NCI-H1092 (cell line): ENCODE measurements at places on chromosomes 5 and 9.

GRCh38 chr9:133054966-133055365 is 6.8 kb upstream of the CEL start:
- DNase-seq, result no peak

GRCh38 chr9:13279284-13280141 is at the start of gene MPDZ:
TSS of gene MPDZ (minus strand) at chr9:13279692. CDS start at chr9:13250315, 29,377 bp downstream.
- DNase-seq, result peak; percentile 71

DNA sequence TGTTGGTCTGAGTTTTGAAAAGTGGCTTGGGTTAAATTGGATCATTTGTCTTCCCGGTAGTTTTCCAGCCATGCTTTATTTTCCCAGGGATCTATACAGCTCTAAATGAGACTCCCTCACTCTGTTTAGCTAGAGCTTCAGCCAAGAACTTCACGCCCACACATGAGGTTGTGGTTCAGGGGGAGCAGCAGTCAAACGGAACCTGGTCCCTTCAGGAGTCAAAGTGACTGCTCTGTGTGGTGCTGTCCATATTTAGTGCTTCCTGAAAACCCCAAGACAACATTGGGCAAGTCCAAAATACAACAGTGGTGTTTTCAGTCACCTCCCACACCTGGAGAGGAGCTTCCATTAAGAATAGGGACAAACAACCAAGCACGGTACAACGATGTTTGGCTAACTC is 90.5 kb downstream of the ANKH start:
- DNase-seq, result no peak

GRCh38 chr5:58064801-58065200 is 395.1 kb downstream of the PLK2 start:
- no peak for DNase-seq

GRCh38 chr5:76383126-76383832 is 19.8 kb upstream of the IQGAP2 start:
- no peak for DNase-seq

GRCh38 chr9:94181408-94182181 is 77.5 kb upstream of the ZNF169 start:
- DNase-seq, result no peak

GRCh38 chr9:27447031-27447683 is 76.9 kb upstream of the IFNK start:
- no peak for DNase-seq

DNA sequence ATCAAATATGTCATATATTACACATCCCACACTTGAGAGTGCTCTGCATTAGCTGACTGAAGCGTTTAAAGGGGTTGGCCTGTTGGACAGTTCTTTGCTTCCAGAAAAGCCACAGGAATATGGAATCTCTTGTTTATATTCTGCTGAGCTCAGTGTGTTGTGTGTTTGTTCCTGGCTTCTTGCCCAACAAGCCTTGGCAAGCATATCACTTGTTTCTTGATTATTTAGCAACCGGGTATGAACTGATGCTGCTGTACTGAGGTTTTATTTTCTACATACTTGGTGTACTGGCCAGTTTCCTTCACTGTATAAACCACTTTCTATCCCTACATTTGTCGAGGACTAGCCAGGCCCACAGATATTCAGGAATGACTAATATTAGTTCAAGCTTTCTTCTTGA is 378.9 kb downstream of the KCTD16 start:
- peak; percentile 68 for DNase-seq

DNA sequence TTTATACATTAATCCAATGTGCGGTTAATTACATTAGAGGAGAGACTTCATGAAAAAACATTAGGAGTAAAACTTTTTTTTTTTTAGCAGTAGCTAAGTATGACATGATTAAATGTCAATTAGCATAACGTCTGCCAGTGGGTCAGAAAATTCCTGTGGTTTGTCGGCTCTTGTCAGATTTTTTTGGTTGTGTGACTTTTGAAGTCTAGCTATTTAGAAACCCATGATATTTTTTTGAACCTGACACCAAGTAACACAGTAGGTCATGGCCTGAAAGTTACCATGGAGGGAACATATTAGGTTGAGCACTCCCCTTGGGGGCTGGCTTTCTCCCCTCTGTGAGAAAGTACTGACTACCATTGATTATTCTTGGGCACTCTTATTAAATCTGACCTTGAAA is 84.8 kb upstream of the ALDH1A1 start:
- no peak for DNase-seq

- no peak for DNase-seq
Measured at GRCh38 chr9:108056805-108057386, 567.3 kb upstream of the KLF4 start.

DNA sequence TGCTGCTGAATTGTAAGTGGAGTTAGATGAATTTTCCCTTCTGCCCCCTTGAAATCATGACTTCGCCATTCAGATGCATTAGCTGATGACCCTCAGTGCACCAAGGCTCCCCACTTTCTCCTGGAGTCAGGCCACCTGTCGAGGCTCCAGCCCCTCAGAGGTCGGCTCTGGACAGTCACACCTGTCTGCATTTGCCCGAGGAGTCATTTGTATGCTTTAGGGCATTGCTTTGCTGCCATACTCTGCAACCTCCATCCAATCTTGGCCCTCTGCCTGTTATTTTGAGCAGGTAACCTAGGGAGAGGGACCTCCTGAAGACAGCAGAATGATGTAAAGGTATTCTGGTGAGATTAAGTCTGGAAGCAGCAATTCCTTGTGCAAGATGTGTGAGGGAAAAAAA is 144.8 kb downstream of the MACROH2A1 start:
- DNase-seq, result no peak

GRCh38 chr5:27472871-27473270 is 434.5 kb upstream of the CDH9 start:
- DNase-seq, result no peak

DNA sequence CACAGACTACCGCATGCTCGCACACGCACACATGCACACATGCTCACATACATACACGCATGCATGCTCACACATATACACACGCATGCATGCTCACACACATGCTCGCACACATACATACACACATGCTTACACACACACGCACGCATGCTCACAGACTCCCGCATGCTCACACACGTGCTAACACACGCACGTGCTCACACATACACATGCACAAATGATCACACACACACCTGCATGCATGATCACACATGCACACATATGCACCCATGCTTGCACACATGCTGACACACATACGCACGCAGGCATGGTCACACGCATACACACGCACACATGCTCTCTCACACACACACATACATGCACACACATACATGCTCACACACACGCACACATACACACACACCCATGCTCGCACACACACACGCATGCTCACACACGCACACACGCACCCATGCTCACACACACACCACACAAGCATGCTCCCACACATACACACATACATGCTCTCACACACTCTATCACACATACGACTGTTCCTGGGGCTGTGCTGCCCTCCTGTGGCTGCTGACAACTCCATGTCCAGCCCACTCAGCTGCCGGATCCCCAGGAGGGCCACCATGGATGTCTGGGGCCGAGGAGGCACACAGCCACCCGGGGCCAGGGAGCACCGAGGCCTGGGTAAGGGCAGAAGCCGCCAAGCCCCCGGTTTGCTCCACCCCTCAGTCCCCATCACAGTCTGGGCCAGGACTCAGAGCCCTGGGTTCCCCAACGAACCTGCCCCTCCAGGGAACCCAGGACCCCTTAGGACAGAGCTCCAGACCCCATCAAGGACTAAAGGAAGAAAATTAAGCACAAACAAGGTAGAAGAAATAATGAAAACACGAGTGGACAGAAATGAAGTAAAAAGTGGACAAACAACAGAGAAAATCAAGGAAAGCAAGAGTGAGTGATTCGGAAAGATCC is 31.4 kb upstream of the EGFL7 start:
- DNase-seq, result peak; percentile 47

- peak; percentile 50 for DNase-seq
Measured at GRCh38 chr5:159987031-159987674, 21.8 kb upstream of the TTC1 start.

DNA sequence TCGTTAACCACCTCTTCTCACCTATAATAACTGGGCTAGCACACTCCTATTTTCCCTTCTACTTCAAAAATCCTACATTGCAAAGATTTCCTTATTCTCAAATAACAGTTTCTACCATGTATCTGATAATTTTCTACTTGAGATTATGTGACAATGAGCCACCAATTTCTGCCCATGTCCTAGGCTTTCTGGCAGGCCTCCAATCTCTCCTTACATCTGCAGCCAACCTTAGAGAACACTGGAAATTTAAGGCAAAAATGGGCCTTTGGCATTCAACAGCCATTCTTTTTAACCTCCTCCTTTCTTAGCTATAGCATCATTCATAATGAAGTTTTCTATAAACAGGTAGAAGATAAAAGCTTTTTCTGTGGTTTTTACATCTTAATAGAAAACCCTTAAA is 225.1 kb downstream of the ARRDC3 start:
- no peak for DNase-seq

GRCh38 chr9:130654879-130655278 is 9.5 kb upstream of the PRDM12 start:
- no peak for DNase-seq

DNA sequence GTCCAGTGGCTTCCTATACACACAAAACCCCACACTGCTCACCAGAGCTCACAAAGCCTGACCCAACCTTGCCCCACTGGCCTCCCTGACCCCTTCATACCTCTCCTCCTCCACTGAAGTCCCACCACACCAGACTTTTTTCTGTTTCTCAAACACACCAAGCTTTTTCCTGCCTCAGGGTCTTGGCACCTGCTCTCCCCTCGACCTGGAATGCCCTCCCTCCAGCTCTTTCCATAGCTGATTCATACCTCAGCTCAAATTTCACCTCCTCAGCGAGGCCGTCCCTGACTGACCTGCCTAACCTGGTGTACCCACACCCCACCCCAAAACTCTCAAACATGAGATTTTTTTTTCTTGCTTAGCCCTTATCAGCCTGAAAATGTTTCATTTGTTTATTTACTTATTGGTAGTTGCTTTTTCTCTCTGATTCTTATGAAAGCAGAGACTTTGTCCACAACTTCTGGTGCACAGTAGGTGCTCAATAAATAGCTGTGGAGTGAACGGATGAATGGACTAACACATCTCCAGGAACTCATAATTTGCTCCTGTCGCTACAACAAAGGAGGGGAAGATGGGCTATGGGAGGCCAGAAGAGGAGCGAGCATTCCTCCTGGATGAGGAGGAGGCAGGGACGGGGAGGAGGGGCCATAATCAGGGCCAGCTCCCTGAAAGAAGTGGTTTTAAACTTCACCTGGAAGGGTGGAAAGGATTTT is 84.3 kb downstream of the SH3TC2 start:
- DNase-seq, result no peak

DNA sequence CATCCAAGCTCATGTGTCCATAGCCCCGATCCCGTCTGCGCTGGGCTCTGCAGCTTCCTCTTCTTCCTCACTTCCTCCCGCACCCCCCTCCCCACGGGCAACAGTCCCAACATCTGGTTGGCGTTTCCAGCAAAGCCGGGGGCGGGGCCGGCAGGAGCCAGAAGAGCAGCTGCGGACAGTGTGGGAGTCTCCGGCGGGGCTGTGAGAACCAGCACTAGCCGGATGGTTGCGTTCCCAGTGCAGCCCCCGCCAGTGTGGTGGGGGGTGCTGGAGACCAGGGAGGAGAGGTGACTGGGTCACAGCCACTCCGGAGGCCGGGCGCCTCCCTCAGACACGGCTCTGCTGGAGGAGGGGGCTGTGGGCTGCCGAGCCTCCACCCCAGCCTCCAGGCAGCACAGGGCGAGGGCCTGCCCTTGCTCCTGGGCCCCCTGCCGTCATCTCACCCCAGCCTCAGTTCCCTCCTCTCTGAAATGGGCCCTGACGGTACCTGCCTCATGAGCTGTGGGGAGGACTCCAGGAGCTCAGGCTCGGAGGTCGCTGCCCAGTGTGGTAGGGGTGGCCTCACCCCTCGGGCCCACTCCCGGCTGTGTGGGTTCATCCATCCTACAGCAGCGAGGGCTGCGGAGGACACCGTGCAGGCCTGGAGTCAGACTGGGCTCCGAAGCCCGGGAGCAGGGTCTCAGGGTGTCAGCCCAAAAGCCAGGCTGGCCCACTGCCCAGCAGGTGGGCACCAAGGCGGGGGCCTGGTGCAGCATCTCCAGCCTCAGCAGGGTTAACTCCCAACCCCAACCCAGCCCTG is 41.5 kb upstream of the NOTCH1 start:
- DNase-seq, result no peak
